ENCODE measurements at places on chromosomes 3 and 15.

DNA sequence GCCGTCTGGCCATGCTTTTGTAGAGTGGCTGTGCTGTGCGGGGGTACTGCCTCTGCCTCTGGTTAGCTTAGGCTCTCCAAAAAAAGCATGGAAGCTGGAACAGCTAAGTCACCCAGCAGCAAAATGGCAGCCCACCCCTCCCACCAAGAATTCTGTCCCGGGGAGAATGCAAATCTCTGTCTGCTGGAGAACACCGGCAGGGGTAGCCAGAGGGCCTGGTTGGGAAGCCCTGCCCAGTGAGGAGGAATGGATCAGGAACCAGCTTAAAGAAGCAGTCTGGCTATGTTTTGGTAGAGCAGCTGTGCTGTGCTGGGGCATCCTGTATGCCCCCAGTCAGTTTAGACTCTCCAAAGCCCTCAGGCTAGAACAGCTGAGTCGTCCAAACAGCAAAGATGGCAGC is 56.2 kb upstream of the PTPRG start:
- no peak for DNase-seq

- DNase-seq, result no peak
Measured at GRCh38 chr15:33729653-33730052, 238.6 kb upstream of the CHRM5 start.

DNA sequence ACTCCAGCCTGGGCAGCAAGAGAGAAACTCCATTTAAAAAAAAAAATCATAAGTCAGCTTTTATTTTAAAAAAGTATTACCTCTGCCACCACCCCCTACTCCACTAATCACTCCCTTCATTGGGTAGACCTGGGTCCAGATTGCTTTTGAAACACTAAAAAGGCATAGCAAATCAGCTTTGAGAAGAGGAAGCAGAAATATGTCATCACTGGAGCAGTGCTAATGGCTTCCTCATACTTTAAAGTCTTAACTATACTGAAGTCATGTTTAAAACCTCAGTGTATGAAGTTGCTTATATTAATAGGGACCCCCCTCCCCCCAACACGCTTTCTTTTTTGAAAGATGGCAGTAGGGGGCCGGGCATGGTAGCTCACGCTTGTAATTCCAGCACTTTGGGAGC is 1.0 kb upstream of the HTR3D start:
- DNase-seq, result no peak

DNA sequence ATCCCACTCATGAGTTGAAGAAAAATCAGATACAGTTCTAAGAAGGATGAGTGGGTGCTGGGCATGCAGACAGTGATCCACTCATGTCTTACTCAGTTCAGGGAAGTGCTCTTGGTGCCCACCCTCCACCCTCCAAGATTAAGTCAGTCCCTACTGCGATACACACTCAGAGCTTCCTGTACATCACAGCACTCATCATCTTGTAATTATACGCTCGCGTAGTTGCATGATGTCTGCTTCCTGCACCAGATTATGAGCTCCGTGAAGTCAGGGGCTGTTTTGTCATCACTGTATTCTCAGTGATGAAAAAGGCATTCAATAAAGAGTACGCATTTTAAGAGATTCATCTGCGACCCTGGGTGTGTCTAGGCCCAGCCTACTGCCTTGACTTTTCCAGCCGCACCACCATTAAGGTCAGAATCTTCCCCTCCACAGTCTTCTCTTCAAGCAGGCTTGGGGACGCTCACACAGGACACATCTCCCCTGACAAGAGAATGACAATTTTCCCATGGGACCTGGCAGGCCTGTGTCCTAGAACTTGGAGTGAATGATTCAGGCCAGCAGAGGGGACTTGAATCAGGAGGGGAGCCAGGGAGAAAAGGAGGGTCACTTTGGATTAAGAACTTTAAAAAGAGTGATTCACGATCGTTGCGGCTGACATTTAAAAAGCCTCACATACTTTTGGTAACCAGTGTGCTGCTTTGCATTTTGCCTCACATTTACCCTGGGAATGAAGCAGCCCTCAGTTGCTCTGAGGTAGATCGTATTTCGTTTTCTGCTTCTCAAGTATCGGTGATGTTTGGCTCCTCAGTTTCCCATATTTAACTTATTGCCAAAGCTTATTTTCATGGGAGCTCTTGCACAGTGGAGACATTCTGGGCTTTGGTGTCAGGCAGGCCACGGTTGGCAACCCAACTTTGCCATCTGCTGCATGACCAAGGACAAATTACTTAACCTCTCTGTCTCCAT is 7.9 kb upstream of the PDE8A start:
- no peak for DNase-seq

DNA sequence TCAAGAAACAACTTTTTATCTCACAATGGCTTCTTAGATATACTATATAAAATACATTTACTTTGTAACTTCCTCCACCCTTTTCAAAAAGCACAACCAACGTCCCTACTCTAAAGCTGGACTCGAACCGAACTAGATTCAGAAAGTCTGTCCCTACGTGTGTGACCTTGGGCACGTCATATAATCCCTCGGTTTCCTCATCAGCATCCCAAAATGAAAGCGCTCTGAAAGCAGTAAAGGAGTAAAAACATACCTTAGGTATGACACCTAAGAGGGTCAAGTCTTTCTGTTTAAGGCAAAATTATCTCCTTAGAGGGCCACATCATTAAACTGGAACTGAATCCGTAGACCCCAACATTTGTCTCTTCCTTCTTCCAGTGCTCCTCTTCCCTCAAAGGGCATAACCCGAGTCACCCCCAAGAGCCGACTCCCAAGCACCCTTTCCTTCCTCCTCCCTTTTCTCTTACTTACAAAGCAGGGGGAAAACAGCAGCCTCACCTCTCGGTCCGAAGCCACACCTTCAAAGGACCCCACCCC is 663 bp downstream of the PDCD10 start:
- DNase-seq, result no peak

DNA sequence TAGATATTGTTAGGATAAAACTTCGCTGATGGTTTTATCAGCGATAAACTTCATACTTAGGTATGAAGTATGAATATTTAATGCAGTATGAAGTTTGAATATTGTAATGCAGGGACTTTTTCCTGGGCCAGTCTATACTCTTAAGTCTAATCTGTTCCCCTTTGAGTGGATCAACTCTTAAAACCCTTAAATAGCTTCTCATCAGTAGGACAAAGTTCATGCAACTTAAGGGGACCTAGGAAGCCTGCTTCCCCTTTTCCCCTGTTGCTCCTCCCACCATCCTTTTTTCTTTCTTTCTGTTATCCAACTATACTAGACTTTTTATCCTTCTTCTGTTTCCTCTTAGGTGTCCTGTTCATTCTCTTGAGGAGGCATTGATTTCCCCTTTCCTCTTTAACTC is 78.7 kb downstream of the MITF start:
- no peak for DNase-seq

Measured in NCI-H187 (cell line).